ENCODE measurements at places on chromosomes 7 and 10.

- peak; percentile 32 for DNase-seq
Measured at GRCh38 chr10:102796407-102797176, 40.6 kb downstream of the CYP17A1 start.

GRCh38 chr10:48526846-48527505, 77.9 kb downstream of the ARHGAP22 start:
- no peak for DNase-seq

DNA sequence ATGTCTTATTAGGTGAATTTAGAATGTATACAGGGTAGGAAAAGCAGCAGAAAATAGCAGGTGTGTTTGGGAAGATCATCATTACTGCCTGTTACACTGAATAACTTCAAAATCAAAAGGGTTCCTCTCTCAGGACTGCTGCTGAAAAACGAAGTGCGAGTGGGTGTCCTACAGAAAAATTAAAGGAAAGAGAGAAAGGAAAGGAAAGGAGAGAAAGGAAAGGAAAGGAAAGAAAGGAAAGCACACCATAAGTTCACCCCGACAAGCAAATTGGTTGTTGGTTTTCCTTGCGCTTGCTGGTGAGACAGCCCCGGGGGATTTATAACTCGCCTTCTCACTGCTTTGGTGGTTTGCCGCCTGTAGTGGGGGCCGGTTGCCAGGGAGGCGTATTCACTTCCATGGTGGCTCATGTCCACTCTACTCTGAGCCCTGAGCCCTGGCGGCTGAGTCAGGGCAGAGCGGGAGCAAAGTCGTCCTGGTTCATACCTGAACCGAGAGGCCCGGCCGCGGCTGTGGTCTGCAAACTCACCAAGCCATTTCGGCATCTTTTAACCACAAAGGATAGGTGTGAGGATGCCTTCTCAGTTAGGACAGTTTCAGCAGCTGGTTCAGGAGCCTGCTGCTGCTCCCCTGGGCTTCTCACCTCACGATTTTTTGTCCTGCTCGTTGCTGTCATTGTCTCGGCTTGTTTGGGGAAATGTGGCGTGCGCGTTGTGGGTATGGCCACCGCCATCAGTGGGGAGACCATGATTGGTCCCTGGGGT, 26.1 kb downstream of the INPP5A start:
- DNase-seq: no peak

- DNase-seq: no peak
Measured at GRCh38 chr7:126185959-126186580, 1066.7 kb downstream of the GRM8 start.

DNA sequence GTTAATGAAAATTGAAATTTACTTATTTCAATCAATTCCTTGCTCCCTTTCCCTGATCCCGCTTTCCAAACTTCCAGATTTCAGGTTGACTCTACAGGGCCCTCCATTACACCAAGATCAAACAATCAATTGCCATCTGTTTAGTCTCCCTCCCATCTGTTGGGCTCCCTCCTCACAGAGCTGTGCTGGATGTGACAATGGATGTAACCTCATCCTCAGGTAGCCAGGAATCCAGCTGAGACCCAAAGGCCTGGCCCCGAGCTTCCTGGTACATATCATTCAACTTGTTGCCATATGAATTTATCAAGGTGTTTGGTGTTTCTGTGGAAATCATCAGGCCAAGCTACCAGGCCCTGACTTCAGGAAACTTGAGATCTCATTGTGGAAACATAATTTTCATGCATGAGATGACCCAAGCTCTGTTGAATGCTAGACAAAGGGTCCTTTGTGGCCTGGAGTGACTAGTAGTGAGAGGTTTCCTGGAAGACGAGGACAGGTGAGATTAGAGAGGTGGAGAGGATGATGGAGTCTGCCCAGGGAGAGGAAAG, 148.6 kb upstream of the PDE1C start:
- no peak for DNase-seq

GRCh38 chr7:28984631-28985030, 26.5 kb upstream of the TRIL start:
- no peak for DNase-seq

DNA sequence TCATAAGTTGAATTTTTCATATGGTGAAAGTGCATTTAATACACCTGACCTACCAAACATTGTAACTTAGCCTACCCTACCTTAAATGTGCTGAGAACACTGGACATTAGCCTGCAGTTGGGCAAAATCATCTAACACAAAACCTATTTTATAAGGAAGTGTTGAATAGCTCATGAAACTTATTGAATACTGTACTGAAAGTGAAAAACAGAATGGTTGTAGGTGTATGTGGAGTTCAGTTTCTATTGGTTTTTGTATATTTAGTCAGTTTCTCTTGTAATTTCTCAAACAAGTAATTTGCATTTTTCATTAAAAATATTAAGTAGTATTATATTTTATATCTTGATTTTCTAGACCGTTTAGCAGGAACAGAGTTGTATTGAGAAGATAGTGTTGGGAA, 15.3 kb downstream of the CCDC7 start:
- DNase-seq: no peak

- no peak for DNase-seq
Measured at GRCh38 chr7:42224391-42225003, 12.5 kb downstream of the GLI3 start.

GRCh38 chr7:116698930-116699721, 27.1 kb downstream of the MET start:
- DNase-seq: no peak

DNA sequence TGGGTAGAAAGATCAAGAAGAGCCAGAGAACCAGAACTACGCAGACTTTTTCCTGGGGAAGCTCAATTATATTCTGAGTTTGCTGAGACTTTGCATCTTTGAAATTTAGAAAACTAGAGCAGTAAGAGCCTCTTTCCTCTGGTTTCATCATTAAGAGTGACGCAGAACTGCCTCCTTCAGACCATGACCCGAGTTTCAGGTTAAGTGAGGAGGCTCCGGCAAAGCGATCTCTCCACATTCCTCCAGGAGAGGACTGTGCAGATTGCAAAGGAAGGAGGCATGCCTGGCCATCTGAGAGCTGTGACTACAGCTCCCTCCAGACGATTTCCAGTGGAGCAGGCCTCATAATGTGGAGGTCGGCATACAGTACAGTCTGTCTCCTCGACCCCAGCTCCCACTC, 115.8 kb upstream of the LANCL2 start:
- DNase-seq: no peak

DNA sequence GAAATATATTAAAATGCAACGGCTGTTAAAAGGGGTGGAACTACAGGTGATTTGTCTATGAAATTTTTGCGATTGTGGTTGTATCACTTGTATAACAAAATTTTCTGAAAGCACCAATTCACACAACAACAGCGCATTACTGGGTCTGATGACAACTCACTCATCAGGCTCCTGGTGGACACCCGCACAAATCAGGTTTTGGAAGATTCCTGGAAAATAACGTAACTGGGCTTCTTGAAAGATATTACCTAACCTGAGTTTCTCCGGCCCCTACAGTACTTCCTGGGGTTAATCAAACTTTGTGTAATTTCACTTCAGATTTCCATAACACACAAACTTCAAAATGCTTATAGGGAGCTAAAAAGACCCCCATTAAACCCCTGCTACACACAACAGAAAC, 7.6 kb downstream of the SNX8 start:
- DNase-seq: no peak

DNA sequence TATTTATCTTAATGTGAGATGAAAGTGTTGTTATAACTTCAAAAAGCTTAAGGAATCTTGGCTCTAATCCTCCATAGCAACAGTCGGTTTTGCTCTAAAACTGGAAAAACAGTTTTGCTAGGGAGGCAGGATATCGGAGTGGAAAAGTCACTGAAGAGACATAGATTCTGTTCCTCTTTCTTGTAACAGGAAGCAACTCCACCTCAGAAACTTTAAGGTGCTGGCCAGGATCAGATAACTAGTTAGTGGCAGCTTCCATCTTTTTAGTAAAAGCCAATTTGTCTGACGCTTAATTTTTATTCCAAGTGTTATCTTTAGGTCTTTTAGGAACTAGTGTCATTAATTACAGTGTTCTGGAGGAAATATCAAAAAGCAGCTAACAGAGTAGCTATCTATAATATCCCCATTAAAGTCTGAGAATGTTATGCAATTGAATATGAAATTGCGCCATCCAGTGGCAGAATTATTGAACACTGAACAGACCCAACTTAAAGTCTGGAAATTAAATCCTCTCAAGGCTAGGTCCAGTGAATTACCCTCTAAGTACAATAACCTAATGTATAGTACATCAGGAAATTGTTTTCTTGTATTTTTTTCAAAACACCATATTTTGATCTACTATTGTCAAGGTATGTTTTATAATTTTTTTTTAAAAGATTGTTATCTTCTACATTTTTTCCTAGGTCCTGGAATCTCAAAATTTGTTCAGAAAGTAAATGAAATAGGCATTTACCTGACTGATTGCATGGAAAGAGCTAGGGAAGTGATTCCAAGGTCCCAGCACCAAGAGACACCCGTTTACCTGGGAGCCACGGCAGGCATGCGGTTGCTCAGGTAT, 65.9 kb upstream of the CC2D2B start:
- peak; percentile 38 for DNase-seq

GRCh38 chr10:78182841-78183240, 149.2 kb downstream of the RPS24 start:
- DNase-seq: no peak

GRCh38 chr7:18952846-18953245, 164.6 kb downstream of the TWIST1 start:
- DNase-seq: no peak

DNA sequence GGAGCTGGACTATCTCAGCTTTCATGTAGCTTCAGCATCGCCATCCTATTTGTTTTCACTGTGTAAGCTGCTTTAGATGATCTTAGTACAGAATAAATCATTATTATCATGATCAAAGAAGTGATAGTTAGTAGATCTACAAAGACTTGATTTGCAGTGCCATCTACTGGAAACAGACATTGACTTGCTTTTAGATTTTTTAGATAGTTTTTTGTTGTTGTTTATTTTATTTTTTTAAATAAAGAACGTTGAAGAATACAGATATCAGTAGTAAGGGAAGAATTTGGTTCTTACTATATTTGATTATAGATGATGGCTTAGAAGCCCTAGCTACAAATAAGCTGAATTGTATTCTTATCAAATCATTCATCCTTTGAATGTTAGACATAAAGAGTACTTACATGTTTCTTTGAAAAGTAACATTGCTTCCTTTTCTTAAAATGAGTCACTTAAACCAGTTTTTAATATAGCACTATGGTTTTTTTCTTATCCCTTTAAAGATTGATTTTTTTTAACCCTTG, 6.3 kb upstream of the SFMBT2 start:
- peak; percentile 44 for DNase-seq

DNA sequence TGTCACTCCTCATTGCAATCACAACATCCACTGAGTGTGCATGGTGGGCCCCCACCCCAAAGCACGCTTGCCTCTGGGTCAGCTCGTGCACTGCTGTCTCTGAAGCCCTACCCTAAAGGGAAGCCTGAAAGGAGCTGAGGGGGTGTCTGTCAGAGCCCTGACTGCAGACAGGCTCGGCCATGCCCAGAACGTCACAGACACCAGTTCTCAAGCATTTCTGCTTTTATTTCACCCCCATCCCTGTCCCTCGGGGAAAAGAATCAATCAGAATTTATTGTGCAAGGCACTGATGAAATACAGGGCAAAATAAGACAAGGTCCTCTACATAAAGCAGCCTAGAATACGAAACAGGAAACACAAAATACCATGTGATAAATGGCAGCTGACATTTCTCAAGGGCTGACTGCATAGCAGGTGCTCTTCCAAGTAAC, 231.8 kb downstream of the WDR37 start:
- DNase-seq: no peak

GRCh38 chr10:125628104-125629049, 54.6 kb downstream of the TEX36 start:
- DNase-seq: no peak

GRCh38 chr10:111233439-111233838, 156.6 kb downstream of the ADRA2A start:
- DNase-seq: no peak

- no peak for DNase-seq
Measured at GRCh38 chr7:39461263-39461820, 104.9 kb upstream of the YAE1 start.

GRCh38 chr7:47185170-47185569, 396.7 kb downstream of the TNS3 start:
- DNase-seq: no peak

DNA sequence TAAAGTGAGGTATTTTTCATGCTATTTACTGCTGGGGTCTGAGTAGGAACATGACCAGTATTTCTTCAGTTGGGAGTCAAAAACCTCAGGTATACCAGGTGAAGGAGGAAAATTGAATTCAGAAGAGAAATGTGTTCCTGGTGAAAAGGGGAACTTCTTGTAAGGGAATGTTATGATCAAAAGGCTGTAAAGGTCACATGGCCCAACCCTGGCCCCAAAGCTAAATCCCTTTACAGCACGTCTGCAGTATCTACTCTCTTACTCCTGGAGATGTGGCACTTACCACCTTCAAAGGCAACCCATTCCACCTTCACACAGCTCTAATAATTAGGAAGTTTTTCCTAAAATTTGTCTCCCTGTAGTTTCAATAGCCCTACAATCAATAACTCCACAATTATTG, 15.2 kb downstream of the PIK3AP1 start:
- no peak for DNase-seq

DNA sequence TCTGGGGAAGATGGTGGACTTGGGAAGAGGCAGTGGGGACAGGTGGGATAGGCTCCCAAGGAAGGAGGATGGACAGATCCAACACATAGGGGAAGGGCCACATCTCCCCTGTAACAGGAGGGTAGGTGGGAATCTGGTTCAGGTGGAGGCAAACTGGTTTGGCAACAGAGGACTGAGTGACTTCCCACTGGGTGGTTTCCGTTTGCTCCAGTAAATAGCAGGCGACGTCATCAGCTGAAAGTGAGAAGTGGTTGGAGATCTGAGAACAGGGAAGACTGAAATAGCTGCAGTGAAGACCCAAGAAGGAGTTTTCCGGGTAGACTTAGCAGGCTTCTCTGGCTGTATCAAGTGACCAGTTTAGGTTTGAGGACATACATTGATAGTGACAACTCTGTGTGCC, 504.4 kb downstream of the GALNT17 start:
- DNase-seq: no peak

- no peak for DNase-seq
Measured at GRCh38 chr10:121284936-121285335, 313.3 kb downstream of the FGFR2 start.

DNA sequence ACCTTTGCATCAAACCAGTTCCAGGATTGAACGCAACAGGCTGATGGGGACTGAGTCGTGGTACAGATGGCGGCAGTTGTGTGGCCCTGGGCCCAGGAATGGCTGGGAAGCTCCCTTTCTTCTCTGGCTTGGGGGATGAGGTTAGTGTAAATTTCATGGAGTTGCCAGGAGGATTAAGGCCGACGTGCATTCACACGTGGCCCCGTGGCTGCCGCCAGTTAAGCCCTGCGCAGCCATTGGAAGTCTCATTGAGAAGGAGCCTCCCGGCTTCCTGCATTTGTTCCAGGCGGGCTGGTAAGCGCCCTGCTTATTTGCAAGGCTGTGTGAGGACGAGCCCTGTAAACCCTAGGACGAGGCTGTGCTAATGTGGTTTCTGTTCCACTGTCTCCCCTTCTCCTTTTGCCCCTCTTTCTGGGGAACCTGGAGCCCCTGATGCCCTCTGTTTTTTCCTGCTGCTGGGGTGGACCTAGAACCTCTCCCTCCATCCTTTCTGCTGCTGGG, 174.7 kb upstream of the TNRC18 start:
- no peak for DNase-seq

GRCh38 chr7:33719059-33719581, 186.2 kb upstream of the BMPER start:
- no peak for DNase-seq
